ENCODE measurements at places on chromosomes 7 and 10.
A peak's percentile ranks its signal among the peaks of the same experiment; 100 is the strongest.

GRCh38 chr10:7192061-7192460 lies 218.8 kb downstream of the SFMBT2 start:
- DNase-seq, result no peak

- DNase-seq, result no peak
Observed at GRCh38 chr10:78651287-78651686, 417.5 kb upstream of the ZMIZ1 start.

DNA sequence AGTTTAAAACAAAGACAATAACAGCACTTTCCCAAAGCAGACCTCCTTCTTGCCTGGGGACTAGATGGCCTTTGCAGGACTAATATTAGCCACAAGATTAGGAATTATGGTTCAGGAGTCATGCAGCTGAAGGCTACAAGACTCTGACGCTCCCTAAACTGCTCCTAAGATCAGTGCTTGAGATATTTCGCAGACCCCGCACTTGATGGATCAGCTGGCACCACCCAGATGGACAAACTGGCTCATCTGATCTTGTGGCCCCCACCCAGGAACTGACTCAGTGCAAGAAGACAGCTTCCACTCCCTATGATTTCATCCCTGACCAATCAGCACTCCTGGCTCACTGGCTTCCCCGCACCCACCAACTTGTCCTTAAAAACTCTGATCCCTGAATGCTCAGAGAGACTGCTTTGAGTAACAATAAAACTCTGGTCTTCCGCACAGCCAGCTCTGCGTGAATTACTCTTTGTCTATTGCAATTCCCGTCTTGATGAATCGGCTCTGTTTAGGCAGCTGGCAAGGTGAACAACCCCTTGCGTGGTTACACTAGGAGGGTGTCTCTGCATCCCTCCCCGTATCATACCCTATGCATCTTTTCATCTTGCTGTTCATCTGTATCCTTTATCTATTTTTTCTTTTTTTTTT lies 26.9 kb upstream of the NRBF2 start:
- DNase-seq, result peak; percentile 47

DNA sequence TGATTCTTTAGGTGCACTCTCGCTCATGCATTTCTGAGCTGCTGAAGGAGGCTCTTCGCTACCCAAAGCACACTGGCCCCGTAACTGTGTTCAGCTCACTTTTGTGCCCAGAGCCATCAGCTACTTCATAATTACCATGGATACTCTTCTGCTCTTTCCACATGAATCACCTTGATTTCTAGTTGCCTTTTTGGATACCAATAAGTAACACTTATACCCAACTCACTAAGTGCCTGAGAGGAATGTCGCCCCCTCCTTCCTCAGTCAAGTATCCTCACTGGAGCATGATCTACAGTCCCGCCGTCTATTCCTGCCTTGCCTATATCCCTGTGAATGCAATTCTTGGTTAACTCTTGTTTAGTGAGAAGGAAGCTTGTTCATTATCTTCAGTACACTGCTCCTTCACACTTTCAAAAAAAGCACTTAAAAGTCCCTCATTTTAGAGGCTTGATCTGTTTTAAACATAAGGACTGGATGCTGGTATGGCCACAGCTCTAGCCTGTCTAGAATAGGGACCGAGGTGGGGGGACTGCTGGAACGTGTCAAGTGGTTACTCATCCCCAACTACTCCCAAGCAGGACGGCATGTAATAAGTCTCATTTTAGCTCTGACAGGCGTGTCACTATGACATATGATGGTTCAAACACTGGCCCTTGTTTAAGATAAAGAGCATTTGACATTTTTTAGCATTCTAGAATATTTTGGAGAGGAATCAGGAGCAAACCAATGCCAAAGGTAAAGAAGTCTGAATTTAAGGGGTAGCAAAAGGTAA lies 23.7 kb downstream of the SVIL start:
- no peak for DNase-seq

DNA sequence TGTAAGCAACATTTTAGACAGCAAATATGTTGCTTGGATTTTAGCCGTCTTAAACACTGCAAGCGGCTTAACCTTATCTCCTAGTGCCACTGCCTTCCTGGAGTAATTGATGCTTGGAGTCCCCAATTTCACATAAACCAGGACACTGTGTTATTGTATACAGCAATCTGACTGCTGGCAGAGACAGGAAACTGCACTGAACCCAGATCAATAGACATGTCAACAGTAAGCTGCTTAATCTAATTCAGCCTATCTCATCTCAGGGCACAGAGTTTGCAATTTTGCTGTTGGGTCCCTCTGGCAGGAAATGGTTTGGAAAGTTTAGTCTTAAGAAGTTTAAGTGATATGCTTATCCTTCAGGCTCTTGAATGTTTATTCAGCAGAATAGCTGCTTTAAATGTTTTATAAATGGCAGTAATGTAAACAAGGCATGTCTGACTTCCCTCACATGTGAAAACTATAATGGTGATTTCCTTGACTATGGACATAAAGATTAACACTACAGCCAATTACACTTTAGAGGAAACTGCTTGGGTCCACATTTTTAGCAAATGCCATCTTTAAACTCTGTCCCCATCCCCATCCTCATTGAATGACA lies 598.6 kb downstream of the PARD3 start:
- DNase-seq, result no peak

DNA sequence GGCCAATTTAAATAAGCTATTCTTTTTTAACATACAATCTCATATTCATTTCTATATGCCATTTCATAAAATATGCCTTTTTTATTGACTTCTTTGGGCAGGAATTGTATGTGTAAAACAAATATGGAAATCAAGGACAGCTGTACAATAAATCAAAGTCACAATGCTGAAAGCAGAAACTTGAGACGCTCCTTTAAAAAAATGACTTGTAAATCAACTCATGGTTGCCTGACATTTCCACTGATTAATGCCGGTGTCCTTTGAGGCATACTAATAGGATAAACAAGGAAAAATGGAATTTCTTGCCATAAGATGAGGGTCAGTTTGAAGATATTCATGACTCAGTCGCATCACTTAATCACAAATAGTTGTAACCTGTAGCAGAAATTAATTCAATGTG lies 247.4 kb upstream of the TEX47 start:
- no peak for DNase-seq

- DNase-seq, result no peak
Observed at GRCh38 chr7:129401967-129402860, 32.0 kb upstream of the STRIP2 start.

DNA sequence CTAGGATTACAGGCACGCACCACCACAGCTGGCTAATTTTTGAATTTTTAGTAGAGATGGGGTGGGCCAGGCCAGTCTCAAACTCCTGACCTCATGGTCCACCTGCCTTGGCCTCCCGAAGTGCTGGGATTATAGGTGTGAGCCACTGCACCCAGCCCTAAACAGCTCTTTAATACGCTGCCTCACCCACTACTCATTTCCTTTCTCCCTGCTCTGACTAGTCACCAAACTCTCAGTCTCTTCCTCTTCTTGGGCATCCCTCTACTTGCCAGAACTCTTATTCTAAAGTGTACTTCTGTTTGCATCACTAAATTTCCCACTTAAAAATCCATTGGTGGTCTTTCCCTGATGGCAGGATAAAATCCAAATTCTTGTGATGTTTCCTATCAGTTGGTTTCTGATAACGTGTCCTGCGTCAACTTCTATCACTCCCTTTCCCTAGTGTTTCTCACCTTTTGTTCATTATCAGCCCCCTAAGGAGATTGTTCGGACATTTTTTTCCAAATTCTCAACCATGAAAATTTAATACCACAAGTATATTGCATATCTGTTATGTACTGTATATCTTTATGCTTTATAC lies 124.7 kb downstream of the CUBN start:
- DNase-seq, result no peak
